ENCODE measurements at places on chromosomes 2 and 18.

GRCh38 chr2:57461624-57462023, 585.0 kb upstream of the VRK2 start:
- DNase-seq, result peak; percentile 18

- no peak for DNase-seq
Measured at GRCh38 chr18:9631814-9632496, 17.6 kb upstream of the PPP4R1 start.

DNA sequence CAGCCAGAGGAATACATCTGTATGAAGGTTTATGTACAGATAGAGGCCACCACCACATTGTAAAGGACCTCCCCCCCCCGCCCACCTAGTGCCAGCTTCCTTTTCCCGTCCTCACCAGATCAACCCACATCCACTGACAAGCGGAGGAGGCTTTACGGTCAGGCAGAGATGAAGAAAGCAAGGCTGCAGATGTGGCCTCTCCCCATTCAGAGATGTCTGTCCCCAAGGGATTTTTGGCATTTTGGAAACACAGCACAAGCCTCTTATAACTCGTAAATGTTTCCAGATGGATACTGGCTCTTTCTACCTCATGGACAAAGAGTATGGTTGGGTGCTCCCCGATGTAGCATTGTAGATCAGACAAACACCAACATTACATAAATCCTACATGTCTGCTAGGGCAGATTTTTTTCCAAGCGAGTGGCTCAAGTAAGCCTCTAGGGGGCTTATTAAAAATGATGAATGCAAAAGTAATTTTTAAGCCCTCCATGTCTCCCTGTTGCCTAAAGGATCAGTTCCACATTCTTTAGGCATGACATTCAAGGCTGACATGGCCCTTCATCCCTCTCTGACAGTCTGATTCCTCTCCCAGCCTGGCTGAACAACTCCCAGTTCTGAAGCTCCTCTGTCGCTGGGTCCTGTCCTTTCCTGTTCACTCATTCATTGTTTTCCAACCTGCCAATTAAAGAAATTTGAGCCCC, 11.7 kb downstream of the VIT start:
- DNase-seq, result no peak

DNA sequence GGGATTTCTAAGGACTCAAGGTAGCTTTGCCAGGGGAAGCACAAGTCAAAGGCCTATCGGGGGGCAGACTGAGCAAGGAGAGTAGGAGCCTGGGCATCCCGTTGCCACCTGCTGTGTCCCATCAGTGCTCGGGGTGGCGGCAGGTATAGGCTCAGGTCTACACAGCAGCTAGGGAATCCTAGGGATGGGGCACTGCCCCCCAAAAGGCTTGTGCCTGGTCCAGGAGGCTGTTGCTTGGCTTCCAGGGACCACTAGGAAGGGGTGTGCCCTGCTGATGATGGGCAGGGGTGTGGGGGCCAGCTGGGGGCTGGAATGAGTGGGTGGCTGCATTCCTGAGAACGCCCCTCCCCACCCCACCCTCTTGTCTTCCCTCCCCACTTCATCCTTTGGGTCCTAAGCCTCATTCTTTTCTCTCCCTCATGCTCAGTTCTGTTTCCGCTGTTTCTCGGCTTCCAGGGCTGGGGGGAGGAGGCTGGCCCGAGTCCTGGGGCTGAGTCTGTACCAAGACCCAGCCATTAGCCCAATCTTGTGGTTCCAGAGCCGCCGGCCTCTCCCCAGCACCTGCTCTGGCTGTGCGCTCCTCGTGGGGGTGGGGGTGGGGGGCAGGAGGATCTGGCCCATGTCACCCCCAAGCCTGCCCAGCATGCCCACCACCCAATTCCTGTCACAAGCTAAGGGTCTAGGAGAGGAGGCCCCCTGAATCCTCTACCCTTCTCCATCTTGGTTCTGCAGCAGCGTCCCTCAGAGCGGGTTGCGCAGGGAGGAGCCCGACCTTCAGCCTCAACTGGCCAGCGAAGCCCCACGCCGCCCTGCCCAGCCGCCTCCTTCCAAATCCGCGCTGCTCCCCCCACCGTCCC, 12.8 kb downstream of the SPEG start:
- no peak for DNase-seq

DNA sequence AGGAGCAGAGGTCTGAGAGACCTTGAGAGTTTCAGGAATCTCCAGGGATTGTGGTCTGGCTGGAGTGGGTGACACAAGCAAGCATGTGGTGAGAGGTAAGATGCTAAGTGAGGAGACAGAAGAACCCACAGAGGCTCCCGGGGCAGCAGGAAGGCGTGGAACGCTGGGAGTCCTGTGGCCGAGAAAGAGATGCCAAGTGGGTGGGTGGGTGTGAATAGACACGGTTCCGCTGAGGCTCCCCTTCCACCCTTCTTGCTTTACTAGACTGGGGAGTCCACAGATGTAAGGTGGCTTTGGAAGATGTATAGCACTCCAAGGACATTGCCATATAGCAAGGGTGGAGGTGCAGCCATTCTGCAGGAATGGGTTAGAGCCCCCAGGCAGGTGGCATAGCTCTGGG, 4.2 kb downstream of the TEX51 start:
- DNase-seq, result no peak

- no peak for DNase-seq
Measured at GRCh38 chr2:77571545-77571944, 49.4 kb upstream of the LRRTM4 start.

GRCh38 chr2:71583876-71584275, 130.5 kb downstream of the DYSF start:
- no peak for DNase-seq

GRCh38 chr18:54335638-54336173, 22.0 kb downstream of the STARD6 start:
- DNase-seq, result no peak

- no peak for DNase-seq
Measured at GRCh38 chr2:64374686-64375085, 79.3 kb upstream of the LGALSL start.

All from NCI-H1694 treated with DMSO at 0.1 percent for 48 hours (cell line).